ENCODE measurements at places on chromosomes 6 and 20.
A peak's percentile ranks its signal among the peaks of the same experiment; 100 is the strongest.

- DNase-seq = no peak
Observed at GRCh38 chr20:10790013-10790412, 116.2 kb upstream of the JAG1 start.

GRCh38 chr20:4581838-4582237 lies 139.9 kb upstream of the PRND start:
- no peak for DNase-seq

- DNase-seq = no peak
Observed at GRCh38 chr6:9515633-9516606, 899.0 kb downstream of the TFAP2A start.

- no peak for DNase-seq
Observed at GRCh38 chr6:92201618-92202017, 1217.7 kb downstream of the EPHA7 start.

DNA sequence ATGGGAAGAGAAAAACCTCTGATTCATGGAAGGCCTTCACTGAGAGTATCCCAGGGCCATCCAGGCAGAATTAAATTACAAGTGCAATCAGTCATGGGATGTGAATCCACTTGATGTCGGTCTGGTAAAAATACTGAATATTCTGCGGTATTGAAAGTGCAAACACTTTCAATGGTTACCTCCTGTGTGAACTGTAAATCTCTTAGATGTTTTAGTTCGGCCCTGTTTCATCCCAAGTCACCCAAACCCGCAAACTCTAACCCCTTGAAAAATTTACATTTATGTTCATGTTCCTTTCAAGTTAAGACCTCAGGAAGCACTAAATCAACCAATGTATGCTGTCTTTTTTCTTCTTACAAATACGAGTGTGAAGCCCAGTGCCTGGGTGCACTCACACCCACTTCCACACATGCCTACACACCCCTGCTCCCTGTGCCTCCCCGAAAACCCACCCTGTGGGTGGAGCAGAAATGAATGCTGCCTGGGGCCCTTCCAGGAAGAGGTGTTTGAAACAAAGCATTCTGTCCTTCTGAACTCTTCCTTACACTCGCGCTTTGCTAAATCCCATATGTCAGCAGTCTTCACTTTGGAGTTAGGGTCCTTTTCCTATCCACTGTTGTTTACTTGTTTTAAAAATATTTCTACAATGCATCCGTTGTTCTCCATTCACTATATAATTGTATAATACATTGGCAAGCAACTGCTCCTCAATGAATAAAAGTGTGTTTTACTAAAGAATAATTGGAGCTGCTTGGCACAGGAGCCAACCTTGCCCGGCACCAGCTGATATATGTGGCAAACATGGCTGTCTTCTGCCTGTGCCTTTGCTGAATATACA lies 62.7 kb downstream of the FYN start:
- no peak for DNase-seq

- DNase-seq = no peak
Observed at GRCh38 chr6:12944001-12944400, 227.4 kb downstream of the PHACTR1 start.

DNA sequence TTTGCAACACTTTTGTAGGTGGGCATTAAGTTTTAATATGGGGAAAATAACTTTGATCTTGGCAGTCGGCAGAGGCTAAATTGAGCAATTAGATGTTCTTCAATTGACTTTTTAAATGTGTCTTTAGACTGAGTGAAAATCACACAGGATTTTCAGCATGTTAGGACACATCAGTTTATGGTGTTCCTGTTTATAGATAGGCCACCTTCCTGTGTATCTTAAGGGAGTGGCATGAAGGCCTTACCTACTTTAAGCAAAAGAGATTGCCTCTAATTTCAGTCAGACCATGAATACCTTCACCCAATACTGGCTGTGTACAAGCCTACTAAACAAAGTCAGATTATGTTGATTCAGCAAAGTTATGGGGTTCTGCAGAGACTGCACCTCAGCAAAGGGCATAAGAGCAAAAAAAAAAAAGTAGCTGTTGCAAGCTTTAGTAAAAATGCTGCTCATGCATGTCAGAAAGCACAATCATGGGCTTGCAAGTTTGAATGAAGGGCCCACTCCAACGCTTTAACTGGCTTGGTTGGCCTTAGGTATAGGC lies 848.4 kb downstream of the PHF3 start:
- no peak for DNase-seq

DNA sequence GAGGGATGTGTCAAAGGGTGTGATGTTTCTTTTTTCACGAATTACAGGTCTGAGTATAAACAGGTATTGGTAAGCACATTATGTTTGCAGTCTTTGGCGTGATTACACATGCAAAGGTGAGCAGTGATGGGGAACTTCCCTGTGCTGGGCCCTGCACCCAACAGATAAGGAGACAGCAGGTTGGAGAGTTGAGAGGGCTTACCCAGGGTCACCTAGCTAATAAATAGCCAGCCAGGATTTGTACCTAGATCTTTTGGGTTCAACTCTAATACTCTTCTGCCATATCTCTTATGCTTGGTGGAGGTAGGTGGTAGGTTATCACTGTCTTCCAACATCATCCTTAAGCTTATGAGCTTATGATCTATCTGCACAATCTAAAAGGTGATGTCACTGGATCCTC lies 46.5 kb downstream of the AFG1L start:
- DNase-seq = no peak

DNA sequence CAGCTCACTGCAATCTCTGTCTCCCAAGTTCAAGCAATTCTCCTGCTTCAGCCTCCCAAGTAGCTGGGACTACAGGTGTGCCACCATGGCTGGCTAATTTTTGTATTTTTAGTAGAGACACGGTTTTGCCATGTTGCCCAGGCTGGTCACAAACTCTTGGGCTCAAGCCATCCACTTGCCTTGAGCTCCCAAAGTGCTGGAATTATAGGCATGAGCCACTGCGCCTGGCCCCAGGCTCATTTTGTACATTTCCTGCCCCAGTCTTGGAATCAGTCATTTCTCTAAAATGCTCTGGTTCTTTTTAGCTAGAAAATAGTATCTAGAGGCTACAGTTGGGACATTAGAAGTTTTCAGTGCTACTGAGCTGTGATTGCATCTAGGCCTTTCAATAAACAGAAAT lies 13.5 kb downstream of the MANBAL start:
- DNase-seq = no peak

GRCh38 chr6:73329201-73329600 lies 24.9 kb downstream of the DPPA5 start:
- DNase-seq = no peak

DNA sequence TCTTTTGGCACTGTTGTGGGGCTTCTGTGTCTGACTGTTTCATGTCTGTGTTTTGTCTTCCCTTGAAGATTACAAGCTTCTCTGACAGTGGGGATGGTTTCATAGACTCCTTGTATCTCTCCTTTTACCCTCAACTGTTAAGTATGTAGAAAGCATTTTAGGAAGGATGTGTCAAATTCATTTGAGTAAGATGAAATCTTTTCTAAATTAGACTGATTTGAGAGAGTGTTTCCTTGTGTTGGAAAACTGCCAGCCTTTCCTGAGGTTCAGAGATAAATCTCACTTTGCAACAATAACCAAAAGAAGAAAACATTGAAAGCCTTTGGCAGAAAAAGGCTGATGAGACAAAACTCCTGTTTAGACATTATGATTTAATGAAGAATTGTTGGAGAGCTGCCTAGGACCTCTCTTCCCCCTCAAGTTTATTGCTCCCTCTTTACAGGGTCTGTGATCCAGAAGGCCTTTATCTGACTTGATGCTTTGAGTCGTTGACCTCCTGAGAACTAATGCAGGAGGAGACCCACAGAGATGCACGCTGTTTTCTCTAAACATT lies 68.3 kb downstream of the ANKS1A start:
- no peak for DNase-seq

DNA sequence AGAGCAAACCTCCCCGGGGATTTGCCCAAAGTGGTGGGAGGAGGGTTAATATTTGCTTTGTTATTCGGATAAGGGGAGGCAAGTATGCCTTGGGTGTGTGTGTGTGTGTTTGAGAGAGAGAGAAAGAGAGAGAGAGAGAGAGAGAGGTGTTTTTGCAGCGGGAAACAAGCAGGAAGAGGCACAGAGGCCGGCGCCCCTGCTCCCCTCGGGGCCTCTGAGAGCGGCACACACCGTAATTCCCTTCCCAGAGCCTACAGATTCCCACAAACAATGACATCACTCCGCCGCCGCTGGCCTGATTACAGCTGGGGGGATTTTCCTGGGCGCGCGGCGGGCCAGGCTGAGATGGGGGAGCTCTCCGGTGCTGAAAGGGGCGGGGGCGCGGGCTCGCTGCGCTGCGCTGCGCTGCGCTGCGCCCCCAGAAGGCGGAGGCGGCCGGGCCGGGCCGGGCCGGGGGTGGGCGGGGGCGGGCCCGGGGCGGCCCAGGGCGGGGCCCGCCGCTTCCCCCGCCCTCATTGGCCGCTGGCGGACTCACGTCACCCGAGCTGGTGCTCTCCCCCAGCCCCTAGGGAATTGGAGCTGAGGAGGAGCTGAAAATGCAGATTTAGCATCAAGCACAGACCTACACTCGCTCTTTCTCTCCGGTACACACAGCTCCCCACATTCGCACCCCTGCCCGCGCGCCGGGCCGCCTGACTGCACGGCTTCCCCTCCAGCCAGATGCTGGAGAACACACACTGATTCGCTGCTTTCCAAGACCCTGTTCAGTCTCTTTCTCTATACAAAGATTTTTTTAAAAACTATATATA lies at the start of gene PCSK2:
PCSK2 (plus strand) TSS at position 631 of the 809 bp plus-strand sequence. CDS start 266 bp downstream, outside the sequence.
- DNase-seq = no peak

DNA sequence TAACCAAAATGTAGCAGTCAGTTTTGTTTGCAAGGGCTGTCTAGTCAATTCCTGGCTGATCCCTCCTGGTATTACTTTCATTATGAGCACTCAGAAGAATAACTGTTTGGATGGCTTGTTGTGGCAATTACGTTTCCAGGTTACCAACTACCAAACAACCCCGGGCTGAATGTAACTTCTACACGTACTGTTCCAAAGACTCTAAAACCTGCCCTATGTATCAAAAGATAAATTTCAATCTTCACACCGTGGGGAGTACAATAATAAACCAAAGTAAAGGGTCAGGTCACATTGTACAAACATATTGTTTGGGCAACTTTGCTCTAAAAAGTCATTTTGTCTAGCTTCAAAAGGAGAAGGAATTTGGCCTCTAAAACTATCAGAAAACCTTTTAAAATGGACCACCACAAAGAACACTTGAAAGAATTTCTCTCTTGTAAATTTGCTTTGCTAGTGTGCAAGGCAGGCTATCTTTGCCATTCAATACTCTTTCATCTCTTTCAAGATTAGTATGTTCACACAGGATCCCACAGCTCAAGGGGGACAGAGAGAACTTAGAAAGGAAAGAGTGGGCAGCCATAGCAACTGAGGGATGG lies 27.6 kb downstream of the DCDC2 start:
- DNase-seq = no peak

DNA sequence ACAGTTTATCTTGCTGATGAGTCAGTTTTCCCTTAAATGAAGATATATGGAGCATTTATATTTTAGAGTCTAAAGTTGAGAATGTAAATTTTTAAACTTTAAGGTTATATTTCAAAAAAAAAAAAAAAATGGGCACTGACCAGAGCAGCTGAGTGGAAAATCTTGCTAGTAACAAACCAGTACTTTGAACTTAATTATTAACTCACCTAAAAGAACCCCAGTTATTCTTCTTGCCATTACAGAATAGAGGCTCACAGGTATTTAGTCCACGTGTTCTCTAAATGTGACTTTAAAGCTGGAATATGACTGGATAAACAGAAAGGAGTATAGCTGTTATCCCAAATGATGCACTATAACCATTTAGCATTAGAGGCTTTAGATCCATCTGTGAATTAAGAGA lies 178.4 kb downstream of the COL9A1 start:
- no peak for DNase-seq

DNA sequence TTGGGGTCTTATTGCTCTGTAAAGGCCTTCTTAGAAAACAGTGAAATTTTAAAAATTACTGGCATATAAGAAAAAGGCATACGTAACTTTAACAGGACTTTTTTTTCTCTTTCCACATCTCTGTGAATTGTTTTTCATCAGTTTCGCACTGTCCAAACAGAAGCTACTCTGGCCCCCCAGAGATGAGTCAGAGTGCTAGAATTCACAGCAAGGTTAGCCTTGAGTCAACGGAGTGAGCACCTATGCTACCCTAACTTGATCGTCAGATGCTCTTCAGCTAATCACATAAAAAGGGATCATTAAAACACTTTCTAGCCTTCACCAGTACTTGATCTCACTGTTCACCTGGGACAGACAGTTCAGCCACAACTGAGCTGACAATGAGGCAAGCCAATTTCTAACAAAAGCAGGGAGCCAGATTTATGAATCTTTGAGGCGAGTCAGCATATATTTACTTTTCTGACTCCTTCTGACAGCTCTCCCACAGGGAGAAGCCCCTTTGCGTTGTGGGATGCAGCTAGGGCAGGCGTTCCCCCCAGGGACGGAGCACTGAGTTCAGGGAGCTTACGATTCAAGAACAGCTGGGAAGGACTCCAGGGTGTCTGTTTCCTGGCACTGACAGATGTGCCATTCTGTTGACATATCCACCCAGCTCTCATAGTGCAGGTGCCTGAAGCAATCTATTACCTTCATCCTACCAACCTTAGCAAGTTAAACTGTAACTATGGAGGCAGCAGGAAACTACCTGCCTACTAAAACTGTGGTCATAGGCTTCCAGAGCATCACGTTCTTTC lies 46.4 kb upstream of the SPDEF start:
- DNase-seq = no peak

DNA sequence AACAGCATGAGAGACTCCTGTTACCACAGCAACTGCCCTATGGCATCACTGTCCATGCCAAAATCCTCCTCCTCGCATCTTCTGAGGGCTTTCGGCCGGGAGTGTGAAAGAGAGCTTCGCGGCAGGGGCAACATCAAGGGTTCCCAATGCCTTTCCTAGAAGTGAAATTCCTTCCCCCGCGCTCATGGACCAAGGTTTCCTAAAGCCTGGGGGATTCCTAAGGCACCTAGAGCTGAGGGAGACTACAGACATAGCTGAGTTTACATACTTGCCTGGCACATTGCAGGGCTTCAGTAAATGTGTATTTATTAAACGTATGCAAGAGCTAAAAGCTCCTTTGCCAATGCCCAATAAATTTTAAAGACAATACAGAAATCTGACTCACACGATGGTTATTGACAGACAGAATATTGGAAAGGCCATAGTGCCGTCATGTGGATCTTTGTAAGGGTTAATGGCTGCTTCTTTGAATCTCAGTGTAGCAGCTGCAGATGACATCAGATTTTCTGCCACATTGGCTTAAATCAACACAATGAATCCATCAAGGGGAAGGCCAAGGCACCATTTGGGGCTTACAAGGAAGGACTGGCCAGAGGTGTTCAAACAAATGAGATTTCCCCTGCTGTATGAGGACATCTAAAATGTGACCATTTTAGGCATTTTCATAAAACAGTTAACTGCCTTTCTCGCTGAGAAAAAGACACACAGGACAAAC lies 281.2 kb upstream of the JARID2 start:
- DNase-seq = no peak

- no peak for DNase-seq
Observed at GRCh38 chr20:35462351-35462750, 7.0 kb downstream of the CEP250 start.

GRCh38 chr6:143014764-143015163 lies 45.9 kb upstream of the AIG1 start:
- DNase-seq = no peak

- DNase-seq = no peak
Observed at GRCh38 chr6:64123761-64124633, 488.4 kb downstream of the PHF3 start.

GRCh38 chr6:148892247-148892646 lies 145.4 kb downstream of the UST start:
- DNase-seq = no peak

- DNase-seq = peak; percentile 71
Observed at GRCh38 chr6:80438772-80439171, 332.3 kb downstream of the BCKDHB start.

- DNase-seq = no peak
Observed at GRCh38 chr6:20680697-20681165, 146.5 kb downstream of the CDKAL1 start.

All from AG04449 (cell line).